ENCODE measurements at places on chromosomes 3 and 15. TPM values are rescaled to one million over a fixed set of nuclear protein-coding genes. Genes with fewer than 3 reads are reported as not detected.

GRCh38 chr15:71115567-71116351 is 488 bp downstream of the THSD4 start:
- no peaks in the 10 kb centered on the region for H3K36me3 ChIP-seq
- H3K4me1 ChIP-seq, result peaks cover 10% of the 10 kb centered on the region
- peak overlapping the region; percentile 72 for H3K4me3 ChIP-seq
- DNase-seq, result no peak
- H3K27ac ChIP-seq, result no peak overlapping the region

- H3K27ac ChIP-seq, result no peak overlapping the region
- no peak overlapping the region for H3K4me3 ChIP-seq
- H3K27me3 ChIP-seq, result no peaks in the 10 kb centered on the region
- H3K4me1 ChIP-seq, result no peaks in the 10 kb centered on the region
- DNase-seq, result no peak
- H3K36me3 ChIP-seq, result no peaks in the 10 kb centered on the region
These were observed 61.4 kb downstream of the COL8A1 start for GRCh38 chr3:99699841-99700240.

DNA sequence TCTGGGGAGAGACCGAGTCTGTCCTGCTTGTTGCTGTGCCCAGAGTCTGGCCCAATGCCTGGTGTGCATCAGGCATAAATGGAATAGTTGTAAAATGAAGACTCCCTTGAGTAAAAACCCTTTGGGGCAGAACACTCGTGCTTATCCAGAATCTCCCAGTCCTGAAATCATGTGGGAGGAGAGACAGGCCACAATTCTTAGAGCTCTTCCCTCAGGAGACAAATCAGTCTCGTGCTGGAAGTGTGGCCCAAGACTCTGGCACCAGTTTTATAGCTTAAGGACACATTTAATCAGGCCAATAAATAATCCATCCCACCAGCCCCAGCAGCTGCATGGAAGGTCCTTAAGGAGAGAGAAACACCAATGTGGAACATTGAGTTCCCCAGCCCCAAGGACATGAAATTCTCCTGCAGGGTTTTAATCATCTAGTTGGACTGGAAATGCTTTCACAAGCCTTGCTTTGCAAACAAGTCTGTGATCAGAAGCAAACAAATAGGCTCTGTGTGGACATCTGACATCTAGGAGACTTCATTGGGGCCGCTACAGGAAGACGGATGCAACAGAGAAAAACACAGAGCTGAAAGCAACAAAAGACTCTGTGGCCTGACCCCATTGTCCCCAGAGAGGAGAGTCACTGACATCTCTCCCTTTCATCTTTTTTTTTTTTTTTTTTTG is 70.4 kb downstream of the LSM3 start:
- no peak overlapping the region for H3K27ac ChIP-seq
- no peak overlapping the region for H3K4me3 ChIP-seq
- H3K36me3 ChIP-seq, result no peaks in the 10 kb centered on the region
- peaks cover 6% of the 10 kb centered on the region for H3K27me3 ChIP-seq
- H3K4me1 ChIP-seq, result no peaks in the 10 kb centered on the region

DNA sequence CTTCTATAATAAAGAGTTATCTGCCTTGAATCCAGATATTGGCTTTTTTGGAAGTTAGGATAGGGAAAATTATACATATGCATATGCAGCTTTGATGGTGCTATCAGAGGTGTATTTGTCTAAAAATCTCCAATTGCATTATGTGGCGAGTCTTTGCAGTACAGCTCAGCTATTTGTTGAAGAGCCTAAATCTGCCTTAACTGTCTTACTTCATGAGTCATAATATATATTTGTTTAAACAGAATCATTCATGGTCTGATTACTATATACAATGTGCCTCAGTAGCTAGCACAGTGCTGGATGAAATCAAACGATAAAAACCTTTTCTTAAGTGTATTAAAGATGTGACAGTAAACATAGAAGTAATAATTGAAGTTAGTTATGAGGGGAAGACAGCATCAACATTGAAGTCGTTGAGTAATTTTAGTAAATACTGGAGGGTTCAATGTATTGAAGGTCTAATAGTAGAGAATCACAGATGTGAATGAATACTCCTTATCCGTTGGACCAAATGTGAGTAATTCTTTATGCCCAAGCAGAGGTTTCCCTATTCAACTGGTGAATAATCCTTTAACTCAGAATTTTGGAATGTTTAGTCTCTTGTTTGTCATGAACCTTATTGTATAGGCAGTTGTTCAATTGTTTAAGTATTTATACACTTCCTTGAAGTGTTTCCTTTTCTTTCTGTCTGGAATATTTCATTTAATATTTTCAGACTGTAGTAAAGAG is 74.8 kb upstream of the NAALADL2 start:
- no peak overlapping the region for H3K4me3 ChIP-seq
- DNase-seq, result no peak
- no peaks in the 10 kb centered on the region for H3K4me1 ChIP-seq
- no peak overlapping the region for H3K27ac ChIP-seq

- H3K4me1 ChIP-seq, result no peaks in the 10 kb centered on the region
- H3K4me3 ChIP-seq, result no peak overlapping the region
- H3K36me3 ChIP-seq, result peaks cover 11% of the 10 kb centered on the region
- no peaks in the 10 kb centered on the region for H3K27me3 ChIP-seq
- H3K27ac ChIP-seq, result no peak overlapping the region
- no peak for DNase-seq
These were observed 835.6 kb downstream of the IGSF11 start for GRCh38 chr3:118199044-118199443.

GRCh38 chr3:99842826-99843589 is 25.3 kb downstream of the CMSS1 start:
- H3K4me1 ChIP-seq, result no peaks in the 10 kb centered on the region
- H3K4me3 ChIP-seq, result no peak overlapping the region
- no peak overlapping the region for H3K27ac ChIP-seq
- peaks cover 4% of the 10 kb centered on the region for H3K27me3 ChIP-seq
- no peak for DNase-seq

- H3K36me3 ChIP-seq, result no peaks in the 10 kb centered on the region
- peaks cover 77% of the 10 kb centered on the region for H3K4me1 ChIP-seq
- no peak overlapping the region for H3K27ac ChIP-seq
- no peaks in the 10 kb centered on the region for H3K27me3 ChIP-seq
- no peak for DNase-seq
These were observed 29.2 kb downstream of the STT3B start for GRCh38 chr3:31561891-31562290.

DNA sequence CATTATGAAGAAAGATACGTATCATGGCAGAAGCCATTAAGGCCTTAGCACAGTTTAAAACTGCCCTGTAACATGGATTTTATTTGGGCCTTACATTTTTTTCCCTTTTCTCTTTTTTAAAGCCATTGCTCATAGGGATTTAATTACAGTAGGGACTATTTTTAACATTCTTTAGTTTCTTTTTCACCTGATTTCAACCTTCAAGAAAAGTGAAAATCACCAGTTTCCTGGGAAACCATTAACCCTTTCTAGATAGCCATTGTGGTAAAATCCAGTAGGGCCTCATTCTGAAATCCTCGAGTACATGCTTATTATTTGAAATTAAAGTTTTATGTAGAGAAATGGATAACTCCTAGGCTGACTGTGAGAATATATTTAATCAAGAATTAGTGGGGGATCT is 3.1 kb downstream of the SPRED1 start:
- H3K27me3 ChIP-seq, result peaks cover 19% of the 10 kb centered on the region
- no peaks in the 10 kb centered on the region for H3K36me3 ChIP-seq
- H3K27ac ChIP-seq, result no peak overlapping the region
- peaks cover 33% of the 10 kb centered on the region for H3K4me1 ChIP-seq
- H3K4me3 ChIP-seq, result no peak overlapping the region

- peaks cover 5% of the 10 kb centered on the region for H3K27me3 ChIP-seq
- DNase-seq, result no peak
- peaks cover 16% of the 10 kb centered on the region for H3K4me1 ChIP-seq
- H3K4me3 ChIP-seq, result peak overlapping the region; percentile 97
- no peaks in the 10 kb centered on the region for H3K36me3 ChIP-seq
These were observed 69.8 kb downstream of the SQOR start for GRCh38 chr15:45704329-45705249.

DNA sequence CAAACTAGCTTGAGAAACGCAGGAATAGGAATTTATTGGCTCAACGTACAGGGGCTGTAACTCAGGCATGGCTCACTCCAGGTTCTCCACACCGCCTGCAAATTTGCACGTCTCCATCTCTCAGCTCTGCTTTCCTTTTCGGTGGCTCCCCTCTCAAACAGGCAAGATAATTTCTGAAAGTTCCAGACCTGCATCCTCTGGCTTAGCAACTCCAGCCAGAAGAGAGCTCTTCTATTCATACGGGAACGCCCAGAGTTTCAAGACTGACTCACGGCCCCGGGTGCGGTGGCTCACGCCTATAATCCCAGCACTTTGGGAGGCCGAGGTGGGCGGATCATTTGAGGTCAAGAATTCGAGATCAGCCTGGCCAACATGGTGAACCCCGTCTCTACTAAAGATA is 139.7 kb upstream of the BNIP2 start:
- DNase-seq, result no peak
- H3K4me1 ChIP-seq, result no peaks in the 10 kb centered on the region
- H3K27ac ChIP-seq, result no peak overlapping the region
- H3K36me3 ChIP-seq, result no peaks in the 10 kb centered on the region
- no peak overlapping the region for H3K4me3 ChIP-seq

DNA sequence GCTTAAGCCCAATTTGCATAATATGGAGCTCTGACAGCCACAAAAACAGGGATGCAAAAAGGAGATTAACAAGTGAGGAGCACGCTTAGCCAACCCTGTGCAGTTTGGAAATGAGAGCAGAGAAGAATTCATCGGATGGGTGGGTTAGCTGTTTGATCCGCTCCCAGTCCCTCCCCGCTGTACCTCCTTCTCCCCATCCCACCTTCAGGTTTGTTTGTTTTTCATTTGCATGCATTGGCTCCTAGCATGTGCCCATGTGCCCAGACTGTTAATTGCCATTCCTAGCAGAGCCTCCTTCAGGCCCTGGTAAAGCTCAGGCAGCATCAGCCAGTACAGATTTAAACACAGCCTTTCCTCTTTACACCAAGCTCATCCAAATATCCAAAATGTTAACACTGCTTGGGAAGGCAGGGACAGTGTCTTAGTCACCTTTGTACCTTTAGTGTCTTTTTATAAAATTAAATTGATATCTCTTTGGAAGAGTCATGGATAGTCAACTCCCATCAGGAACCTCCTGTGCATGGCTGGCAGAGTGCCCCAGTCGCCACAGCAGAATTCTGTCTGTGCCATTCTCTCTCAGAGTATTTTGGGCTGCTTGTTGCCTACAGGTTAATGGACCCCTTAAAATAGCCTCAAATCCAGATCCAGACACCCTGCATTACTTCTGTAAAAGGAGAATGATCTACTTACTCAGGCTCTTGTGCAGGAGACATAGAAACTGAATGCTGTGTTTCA is 244.2 kb downstream of the LSAMP start:
- H3K36me3 ChIP-seq, result no peaks in the 10 kb centered on the region
- H3K27me3 ChIP-seq, result no peaks in the 10 kb centered on the region
- H3K4me3 ChIP-seq, result no peak overlapping the region
- no peaks in the 10 kb centered on the region for H3K4me1 ChIP-seq
- no peak overlapping the region for H3K27ac ChIP-seq

GRCh38 chr3:36832406-36832805 is 68.1 kb upstream of the DCLK3 start:
- H3K4me3 ChIP-seq, result no peak overlapping the region
- DNase-seq, result no peak
- no peak overlapping the region for H3K27ac ChIP-seq
- H3K27me3 ChIP-seq, result peaks cover 3% of the 10 kb centered on the region

DNA sequence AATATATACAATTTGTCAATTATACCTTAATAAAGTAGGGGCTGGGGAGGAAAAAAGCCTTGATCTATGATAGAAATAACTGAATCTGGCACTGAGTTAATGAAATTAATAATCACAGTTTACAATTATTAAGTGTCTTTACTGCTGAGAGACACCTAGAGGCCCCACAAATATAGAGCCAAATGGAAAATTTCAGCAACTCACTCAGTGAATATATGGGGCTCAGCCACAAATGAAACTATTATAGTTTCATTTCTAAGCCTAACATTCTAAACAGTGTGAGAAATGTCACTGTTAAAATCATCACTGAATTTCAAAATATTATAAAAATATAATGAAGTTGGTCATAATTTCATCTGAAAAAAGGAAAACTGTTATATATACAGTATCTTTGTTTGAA is 40.3 kb downstream of the GNB4 start:
- no peaks in the 10 kb centered on the region for H3K4me1 ChIP-seq
- no peak overlapping the region for H3K27ac ChIP-seq
- no peak for DNase-seq
- H3K36me3 ChIP-seq, result no peaks in the 10 kb centered on the region

- H3K36me3 ChIP-seq, result no peaks in the 10 kb centered on the region
- H3K27me3 ChIP-seq, result peaks cover 8% of the 10 kb centered on the region
- no peak overlapping the region for H3K4me3 ChIP-seq
- peaks cover 6% of the 10 kb centered on the region for H3K4me1 ChIP-seq
These were observed 68.7 kb upstream of the CGNL1 start for GRCh38 chr15:57307527-57308169.

GRCh38 chr3:130933801-130934345 is 40.0 kb downstream of the ATP2C1 start:
- H3K27me3 ChIP-seq, result no peaks in the 10 kb centered on the region
- H3K36me3 ChIP-seq, result peaks cover 6% of the 10 kb centered on the region
- no peak overlapping the region for H3K27ac ChIP-seq
- DNase-seq, result no peak
- no peak overlapping the region for H3K4me3 ChIP-seq
- H3K4me1 ChIP-seq, result peaks cover 8% of the 10 kb centered on the region

DNA sequence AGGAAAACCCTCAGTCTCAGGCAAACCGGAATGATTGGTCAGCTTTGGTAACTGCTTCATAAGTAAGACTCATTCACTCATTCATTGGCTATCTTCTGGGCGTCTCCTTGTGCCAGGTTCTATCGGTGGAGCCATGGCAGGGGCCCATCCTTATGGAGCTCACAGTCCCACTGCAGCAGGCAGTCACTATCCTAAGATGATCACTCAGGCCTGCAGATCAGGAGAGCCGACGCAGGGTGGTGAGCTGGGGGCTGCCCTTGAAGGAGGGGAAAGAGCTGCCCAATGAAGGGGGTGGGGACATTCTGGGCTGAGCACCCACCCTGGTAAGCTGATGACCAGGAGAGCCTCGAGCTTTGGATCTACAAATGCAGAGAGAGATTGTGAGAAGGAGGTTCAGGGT is 20.5 kb upstream of the FGD5 start:
- H3K27ac ChIP-seq, result no peak overlapping the region
- H3K4me3 ChIP-seq, result no peak overlapping the region
- no peaks in the 10 kb centered on the region for H3K4me1 ChIP-seq
- H3K36me3 ChIP-seq, result no peaks in the 10 kb centered on the region

- H3K4me3 ChIP-seq, result no peak overlapping the region
- H3K4me1 ChIP-seq, result no peaks in the 10 kb centered on the region
- peaks cover 2% of the 10 kb centered on the region for H3K27me3 ChIP-seq
- H3K27ac ChIP-seq, result no peak overlapping the region
- no peaks in the 10 kb centered on the region for H3K36me3 ChIP-seq
These were observed 287.3 kb downstream of the XXYLT1 start for GRCh38 chr3:194983620-194984019.

Gene SPATA16
- polyA plus RNA-seq, result not detected

Gene SCG5
- polyA plus RNA-seq, result 0.45 TPM

Gene CHRFAM7A
- not detected for polyA plus RNA-seq
